ENCODE measurements at places on chromosomes 12 and 14. TPM values are rescaled to one million over a fixed set of nuclear protein-coding genes. Genes with fewer than 3 reads are reported as not detected.
A peak's percentile ranks its signal among the peaks of the same experiment; 100 is the strongest.

KTN1 gene
- 99.9 TPM for total RNA-seq

HSPB8 gene
- total RNA-seq = not detected

DNA sequence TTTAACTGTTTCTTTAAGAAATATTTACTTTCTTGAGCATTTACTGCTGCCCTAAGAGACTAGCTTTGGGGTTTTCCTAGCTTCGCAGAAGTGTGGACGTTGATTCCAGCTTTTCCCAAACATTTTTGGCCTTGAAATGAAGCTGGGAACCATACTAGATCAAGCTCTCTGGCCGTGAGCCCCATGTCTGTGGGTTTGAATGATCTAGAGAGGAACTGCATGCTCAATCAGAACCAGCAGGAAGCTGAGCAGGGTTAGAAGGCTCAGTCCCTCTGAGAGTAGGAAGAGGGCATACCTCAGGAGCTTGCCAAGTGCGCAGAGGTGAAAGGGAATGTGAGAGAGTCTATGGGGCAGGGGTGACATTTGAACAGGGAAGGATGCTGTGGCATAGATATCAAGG is 292.1 kb downstream of the CACNA1C start:
- H3K4me1 ChIP-seq = no peaks in the 10 kb centered on the region
- no peak for DNase-seq

DNA sequence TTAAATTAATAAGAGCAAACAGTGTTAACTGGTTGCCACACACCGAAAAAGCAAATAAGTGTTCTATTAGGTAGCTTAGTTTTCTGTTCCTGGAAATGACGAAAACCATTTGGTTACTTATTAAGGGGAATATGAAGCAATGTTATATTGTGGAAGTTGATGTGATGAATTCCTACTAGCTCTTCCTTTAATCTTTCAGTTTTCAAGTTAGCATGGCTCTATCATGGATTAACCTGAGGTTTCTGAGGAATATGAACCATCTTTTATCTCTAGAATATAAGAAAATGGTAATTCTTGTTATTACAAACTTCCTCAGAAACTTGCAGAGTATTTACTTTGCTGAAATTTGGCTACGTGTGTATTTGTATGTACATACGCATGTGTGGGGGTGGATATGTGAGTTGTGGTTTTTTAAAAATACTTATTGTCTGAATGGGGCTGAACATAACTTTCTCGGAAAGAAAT is 245.7 kb downstream of the KCNC2 start:
- H3K4me1 ChIP-seq = no peaks in the 10 kb centered on the region
- DNase-seq = no peak
- no peak overlapping the region for H3K4me3 ChIP-seq
- H3K27ac ChIP-seq = no peak overlapping the region
- no peaks in the 10 kb centered on the region for H3K27me3 ChIP-seq

ENDOU gene
- total RNA-seq = not detected

WNT1 gene
- 0.33 TPM for total RNA-seq

FAM181A gene
- total RNA-seq = not detected

DNA sequence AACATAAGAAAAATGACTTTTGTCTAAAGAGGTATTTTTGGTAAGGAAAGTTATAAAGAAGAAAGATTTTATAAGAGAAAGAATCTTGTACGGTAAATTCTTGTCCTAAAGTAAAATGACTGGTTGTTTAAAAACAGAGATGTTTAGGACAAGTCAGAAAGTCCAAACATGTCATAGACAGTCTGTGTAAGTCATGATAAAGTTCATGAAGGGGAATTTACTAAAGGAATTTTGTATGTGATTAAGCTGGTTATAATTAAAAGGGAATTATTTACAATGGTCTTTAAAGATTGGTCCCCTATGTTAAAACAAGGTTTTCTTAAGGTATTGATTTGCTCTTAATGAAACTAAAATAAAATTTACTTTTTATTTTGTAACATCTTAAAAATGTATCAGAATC is 269.4 kb upstream of the CCDC196 start:
- peaks cover 2% of the 10 kb centered on the region for H3K27me3 ChIP-seq
- no peaks in the 10 kb centered on the region for H3K4me1 ChIP-seq
- H3K27ac ChIP-seq = no peak overlapping the region
- DNase-seq = no peak
- peaks cover 2% of the 10 kb centered on the region for H3K36me3 ChIP-seq

TMEM121 gene
- total RNA-seq = 9.6 TPM

DNA sequence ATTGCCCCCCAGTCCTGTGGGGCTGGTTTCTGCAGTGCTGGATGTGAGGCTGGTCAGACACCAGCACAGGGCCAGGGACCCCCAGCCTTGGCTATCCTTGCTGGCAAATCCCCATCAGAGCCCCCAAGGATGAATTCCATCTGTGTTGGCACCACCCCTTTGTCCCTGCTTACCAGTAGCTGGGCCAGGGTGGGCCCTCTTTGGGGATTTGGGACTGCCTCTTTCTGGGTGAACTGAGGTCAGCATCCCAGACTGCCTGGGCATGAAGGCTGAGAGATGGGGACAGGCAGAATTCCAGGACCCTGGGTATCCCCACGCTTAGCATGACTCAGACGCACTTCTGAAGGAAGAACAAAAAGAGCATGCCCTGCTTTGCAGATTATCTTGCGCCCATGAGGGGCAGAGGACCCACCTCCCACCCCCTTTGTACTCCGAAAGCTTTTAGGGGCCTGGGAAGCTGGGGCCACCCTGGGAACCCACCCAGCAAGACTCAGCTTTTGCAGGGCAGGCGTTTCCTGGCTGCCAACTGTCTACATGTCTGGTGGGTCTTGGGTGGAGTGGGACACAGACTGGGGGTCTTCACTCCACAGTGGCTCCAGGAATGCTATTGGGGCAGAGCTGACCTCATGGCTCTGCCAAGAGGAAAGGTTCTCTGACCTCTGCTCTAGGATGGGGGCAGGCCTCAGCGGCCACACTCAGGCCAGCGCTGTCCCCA is 26.8 kb downstream of the RFLNA start:
- no peak overlapping the region for H3K4me3 ChIP-seq
- peaks cover 32% of the 10 kb centered on the region for H3K36me3 ChIP-seq
- DNase-seq = no peak

GRCh38 chr12:117188961-117189724 is 1.1 kb downstream of the FBXO21 start:
- peaks cover 30% of the 10 kb centered on the region for H3K36me3 ChIP-seq
- peaks cover 23% of the 10 kb centered on the region for H3K4me1 ChIP-seq
- peak overlapping the region; percentile 87 for H3K4me3 ChIP-seq
- peaks cover 18% of the 10 kb centered on the region for H3K27me3 ChIP-seq

DNA sequence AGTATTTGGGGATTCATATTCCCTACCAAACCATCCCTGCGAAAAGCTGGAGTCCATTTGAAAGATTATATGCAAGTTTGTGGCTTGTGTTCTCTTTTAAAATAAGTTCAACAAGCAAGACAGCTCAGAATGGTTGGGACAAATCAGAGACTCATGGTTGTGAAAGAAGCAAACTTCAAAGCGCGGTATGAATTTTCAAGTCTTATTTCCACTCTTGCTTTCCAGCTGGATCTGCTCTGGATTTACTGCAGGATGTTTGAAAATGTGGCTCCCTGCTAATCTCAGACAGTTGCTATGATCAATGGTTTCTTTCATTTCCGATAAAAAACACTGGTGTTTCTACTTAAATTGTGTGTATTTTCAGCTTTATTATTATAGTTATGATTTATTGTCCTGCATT is 477.5 kb downstream of the RAD51B start:
- no peak overlapping the region for H3K27ac ChIP-seq

OVCH1 gene
- total RNA-seq = not detected

- H3K4me1 ChIP-seq = no peaks in the 10 kb centered on the region
- peaks cover 38% of the 10 kb centered on the region for H3K27me3 ChIP-seq
- H3K4me3 ChIP-seq = no peak overlapping the region
- no peak overlapping the region for H3K27ac ChIP-seq
- no peak for DNase-seq
Measured at GRCh38 chr12:106096376-106096775, 42.4 kb downstream of the NUAK1 start.

DNA sequence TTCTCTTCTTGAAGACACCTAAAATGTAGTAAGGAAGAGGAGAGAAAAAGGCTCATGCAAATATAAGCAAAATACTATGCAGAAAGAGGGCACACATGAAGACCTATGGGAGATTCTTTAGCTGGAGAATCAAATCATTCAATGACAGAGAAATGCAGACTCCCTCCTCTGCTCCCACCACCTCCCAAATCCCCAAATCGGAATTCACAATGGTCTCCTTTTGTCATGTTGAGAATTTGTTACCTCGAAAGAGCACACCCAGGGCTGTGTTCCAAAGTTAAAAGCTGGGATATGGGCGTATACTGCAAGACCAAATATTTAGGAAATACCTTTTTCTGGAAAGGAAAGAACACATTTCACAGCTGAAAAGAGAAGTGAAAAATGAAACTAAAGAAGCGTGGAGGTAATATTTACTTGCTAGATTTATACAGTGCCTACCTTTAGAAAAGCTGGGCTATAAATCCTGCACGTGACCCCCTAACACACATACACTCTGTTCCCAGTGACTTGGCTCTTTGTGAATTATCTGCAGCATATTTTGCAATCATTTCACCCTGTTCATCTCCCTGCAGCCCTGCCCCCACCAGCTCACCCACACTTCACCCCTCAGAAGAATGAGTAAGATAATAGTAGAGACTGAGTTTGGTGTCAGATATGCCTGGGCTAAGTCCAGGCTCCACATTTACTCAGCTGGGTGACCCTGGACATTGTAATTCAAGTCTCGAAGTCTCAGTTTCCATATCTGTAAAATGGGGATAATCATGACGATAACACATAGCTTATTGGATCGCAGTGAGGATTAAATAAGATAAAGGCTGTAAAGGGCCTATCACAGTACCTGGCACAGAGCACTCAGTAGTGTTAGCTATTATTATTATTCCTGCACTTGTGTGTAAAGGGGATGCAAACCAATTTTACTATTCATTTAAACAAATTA is 2.9 kb upstream of the CACNA1C start:
- H3K36me3 ChIP-seq = peaks cover 3% of the 10 kb centered on the region
- peaks cover 65% of the 10 kb centered on the region for H3K27me3 ChIP-seq
- H3K4me1 ChIP-seq = peaks cover 23% of the 10 kb centered on the region
- DNase-seq = no peak
- no peak overlapping the region for H3K4me3 ChIP-seq

DNA sequence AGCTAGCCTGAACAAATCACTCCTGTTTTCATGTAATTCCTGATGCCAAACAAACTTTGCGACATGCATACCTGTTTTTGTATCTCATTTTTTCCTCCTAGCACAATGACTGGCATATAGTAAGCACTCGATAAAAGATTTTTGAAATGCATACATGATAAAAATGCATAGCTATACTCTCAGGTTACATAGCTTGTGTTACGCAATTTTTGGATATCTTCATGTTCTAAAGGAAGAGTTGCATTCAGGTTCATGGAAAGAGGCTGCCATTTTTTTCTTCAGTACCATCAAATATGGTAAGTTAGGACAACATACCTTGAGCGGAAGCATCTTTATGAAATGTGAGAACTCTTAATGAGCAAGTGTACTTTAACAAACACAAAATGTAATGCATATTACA is 284.8 kb upstream of the DIO2 start:
- peaks cover 3% of the 10 kb centered on the region for H3K36me3 ChIP-seq
- no peak overlapping the region for H3K27ac ChIP-seq
- DNase-seq = no peak
- H3K4me1 ChIP-seq = peaks cover 7% of the 10 kb centered on the region

DNA sequence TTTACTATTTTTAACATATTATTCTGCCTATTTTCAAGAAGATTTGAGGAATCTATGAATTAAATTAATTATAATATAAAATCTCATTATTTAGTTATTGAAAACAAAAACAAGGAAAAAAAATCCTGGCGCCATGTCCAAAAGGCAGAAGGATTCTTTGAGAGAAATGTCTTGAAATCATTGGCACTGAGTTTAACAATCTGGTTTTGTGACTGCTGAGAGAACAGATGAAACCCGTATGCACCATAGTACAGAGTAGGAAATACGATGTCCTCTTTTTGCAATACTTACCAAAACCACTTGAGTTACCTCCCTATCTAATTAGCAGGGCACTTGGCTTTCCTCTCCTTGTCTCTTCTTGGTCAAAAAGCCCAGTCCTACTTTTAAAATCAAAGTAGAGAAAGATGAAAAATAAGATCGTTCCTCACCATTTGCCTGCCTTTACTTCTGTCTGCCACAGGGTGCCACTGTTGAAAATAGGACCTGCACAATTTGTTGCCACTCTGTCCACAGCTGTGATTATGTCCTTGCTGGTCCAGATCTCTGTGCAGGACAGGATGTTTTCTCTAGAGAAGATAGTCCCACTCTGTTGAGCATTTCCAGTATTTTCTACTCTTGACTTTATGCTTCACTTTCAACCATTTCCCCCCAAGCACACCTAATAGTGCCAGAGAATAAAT is 179.7 kb downstream of the PDZRN4 start:
- no peak overlapping the region for H3K4me3 ChIP-seq
- no peaks in the 10 kb centered on the region for H3K36me3 ChIP-seq
- no peaks in the 10 kb centered on the region for H3K27me3 ChIP-seq
- no peak for DNase-seq

GRCh38 chr12:55727643-55728185 is 1.1 kb downstream of the CD63 start:
- no peaks in the 10 kb centered on the region for H3K27me3 ChIP-seq
- H3K27ac ChIP-seq = peak overlapping the region; percentile 73
- H3K36me3 ChIP-seq = peaks cover 17% of the 10 kb centered on the region
- no peak for DNase-seq
- H3K4me1 ChIP-seq = peaks cover 44% of the 10 kb centered on the region

ABCD2 gene
- 19.6 TPM for total RNA-seq

ACYP1 gene
- total RNA-seq = 52.7 TPM

- H3K27me3 ChIP-seq = no peaks in the 10 kb centered on the region
- peaks cover 56% of the 10 kb centered on the region for H3K4me1 ChIP-seq
- peak overlapping the region; percentile 86 for H3K27ac ChIP-seq
- no peak for DNase-seq
- peaks cover 52% of the 10 kb centered on the region for H3K36me3 ChIP-seq
- H3K4me3 ChIP-seq = peak overlapping the region; percentile 47
Measured at GRCh38 chr12:53383258-53383657, 3.3 kb downstream of the SP1 start.

DNA sequence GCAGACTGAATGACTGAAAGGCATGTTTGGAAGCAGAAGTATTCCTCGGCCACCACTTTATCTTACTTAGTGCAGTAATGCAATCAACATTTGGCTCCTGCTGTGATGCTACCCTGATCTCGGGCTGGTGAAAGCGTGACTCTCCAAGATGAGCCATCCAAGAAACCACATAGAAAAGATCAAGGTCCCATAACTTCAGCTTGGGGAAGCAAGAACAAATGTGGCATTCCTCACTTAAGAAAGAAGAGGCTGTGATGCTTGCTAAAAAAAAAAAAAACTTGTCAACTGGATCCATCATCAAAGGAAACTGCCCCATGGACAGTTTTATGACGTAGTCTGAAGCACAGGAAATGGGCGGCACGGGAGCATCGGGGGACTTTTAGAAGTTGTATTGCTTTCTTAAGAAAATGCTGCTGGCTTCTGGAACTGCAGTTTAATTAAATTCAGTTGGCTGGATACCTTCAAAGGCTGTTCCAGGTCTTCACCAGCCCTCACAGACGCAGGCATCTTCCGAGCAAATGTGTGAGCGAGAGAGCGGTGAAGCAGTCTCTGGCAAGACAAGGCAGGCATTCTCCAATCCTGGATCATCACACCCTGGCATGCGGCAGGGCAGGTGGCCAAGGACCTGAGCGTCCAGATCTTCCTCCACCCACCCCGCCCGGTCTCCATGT is 38.2 kb upstream of the MAP1LC3B2 start:
- H3K36me3 ChIP-seq = no peaks in the 10 kb centered on the region
- H3K4me1 ChIP-seq = peaks cover 6% of the 10 kb centered on the region
- peaks cover 10% of the 10 kb centered on the region for H3K27me3 ChIP-seq
- H3K27ac ChIP-seq = no peak overlapping the region

- peaks cover 51% of the 10 kb centered on the region for H3K36me3 ChIP-seq
- peak overlapping the region; percentile 86 for H3K4me3 ChIP-seq
- H3K4me1 ChIP-seq = peaks cover 84% of the 10 kb centered on the region
- peak overlapping the region; percentile 84 for H3K27ac ChIP-seq
- DNase-seq = no peak
Measured at GRCh38 chr14:64706119-64706592, 1.9 kb downstream of the PLEKHG3 start.

NR4A1 gene
- total RNA-seq = 10.5 TPM

Measured in activated CD4-positive, alpha-beta memory T cell treated with anti-CD3 and anti-CD28 coated beads, Interleukin-2, amount 10 ng/mL, durations not matched to agents 7 days and 5 days (primary cell).